ENCODE measurements at places on chromosomes 5 and 9. TPM values are rescaled to one million over a fixed set of nuclear protein-coding genes. Genes with fewer than 3 reads are reported as not detected.

GRCh38 chr5:148687427-148687826 is 33.1 kb upstream of the HTR4 start:
- H3K36me3 ChIP-seq: no peaks in the 10 kb centered on the region
- H3K4me1 ChIP-seq: no peaks in the 10 kb centered on the region
- no peak for DNase-seq

DNA sequence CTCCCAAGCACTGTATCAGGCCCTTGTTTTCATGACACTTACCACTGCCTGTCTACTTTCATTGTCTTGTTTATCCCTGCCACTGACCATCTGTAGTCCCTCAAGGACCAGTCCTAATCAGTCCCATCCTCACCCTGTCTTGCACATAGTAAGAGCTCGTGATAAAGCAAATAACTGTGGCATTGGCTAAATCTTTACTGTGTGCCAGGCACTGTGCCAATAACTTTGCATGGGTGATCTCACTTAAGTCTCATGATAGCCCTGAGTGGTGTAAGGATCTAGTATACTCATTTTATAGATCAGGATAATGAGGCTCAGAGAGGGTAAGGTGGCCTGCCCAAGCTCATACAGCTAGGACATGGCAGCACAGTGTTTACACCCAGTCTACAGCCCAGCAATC is 5.6 kb downstream of the CDX1 start:
- H3K4me3 ChIP-seq: no peak overlapping the region
- no peaks in the 10 kb centered on the region for H3K36me3 ChIP-seq
- H3K4me1 ChIP-seq: peaks cover 10% of the 10 kb centered on the region
- no peak for DNase-seq
- no peak overlapping the region for H3K27ac ChIP-seq

- H3K27ac ChIP-seq: no peak overlapping the region
- H3K27me3 ChIP-seq: no peaks in the 10 kb centered on the region
These were observed 19.0 kb downstream of the ACTL7B start for GRCh38 chr9:108836781-108837180.

DNA sequence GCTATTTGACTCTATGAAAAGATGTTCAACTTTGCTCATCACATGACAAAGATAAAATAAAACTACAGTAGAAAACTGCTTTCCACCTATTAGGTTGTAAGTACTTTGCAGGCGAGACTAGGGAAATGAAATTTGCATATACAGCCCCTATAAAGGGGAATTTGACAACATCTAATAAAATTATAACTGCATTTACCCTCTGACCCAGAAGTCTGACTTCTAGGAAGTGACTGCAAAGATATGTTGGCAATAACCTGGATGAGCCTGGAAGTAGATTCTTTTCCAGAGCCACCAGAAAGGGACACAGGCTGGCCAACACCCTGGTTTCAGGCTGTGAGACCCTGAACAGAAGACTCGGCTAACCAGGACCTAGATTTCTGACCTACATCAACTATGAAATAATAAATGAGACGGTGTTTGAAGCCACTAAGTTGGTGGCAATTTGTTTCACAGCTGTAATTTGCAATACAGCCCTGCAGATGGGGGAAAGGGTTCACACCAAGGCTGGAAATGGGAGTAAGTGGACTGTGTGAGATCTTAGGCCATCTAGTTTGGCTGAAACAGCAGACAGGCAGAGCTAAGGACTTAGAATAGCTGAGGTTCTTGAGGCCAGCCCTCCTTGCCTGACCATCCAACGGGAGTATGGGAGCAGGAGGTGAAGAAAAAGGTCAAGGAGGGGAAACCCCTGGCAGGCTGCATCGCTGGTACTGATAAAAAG is 106.6 kb downstream of the SIL1 start:
- no peak for DNase-seq
- no peak overlapping the region for H3K4me3 ChIP-seq
- H3K27me3 ChIP-seq: no peaks in the 10 kb centered on the region
- peaks cover 2% of the 10 kb centered on the region for H3K36me3 ChIP-seq
- peaks cover 37% of the 10 kb centered on the region for H3K4me1 ChIP-seq
- H3K27ac ChIP-seq: peak overlapping the region; percentile 46

- H3K4me1 ChIP-seq: peaks cover 4% of the 10 kb centered on the region
- no peaks in the 10 kb centered on the region for H3K27me3 ChIP-seq
- no peaks in the 10 kb centered on the region for H3K36me3 ChIP-seq
- H3K27ac ChIP-seq: peak overlapping the region; percentile 70
- H3K4me3 ChIP-seq: no peak overlapping the region
- no peak for DNase-seq
These were observed 345.0 kb downstream of the DMAC1 start for GRCh38 chr9:7454624-7455023.

DNA sequence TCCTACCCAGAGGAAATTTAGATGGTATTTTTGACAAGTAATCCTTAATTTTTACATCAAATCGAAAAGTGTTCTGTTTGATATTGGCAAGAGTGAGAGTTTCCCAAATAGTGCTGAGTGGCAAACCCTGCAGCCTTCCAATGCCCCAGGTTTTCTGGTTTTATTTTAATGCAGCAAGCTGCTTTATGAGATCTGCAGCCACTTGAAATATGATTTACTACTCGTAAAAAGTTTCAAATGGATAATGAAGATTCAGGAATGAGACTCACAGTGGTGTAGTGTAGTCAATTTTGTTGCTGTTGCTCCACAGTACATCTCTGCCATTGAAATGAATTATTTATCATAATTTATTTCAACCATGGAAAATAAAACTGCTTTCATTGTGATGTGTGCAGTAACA is 23.6 kb upstream of the TLX3 start:
- no peaks in the 10 kb centered on the region for H3K4me1 ChIP-seq
- no peak for DNase-seq
- H3K4me3 ChIP-seq: no peak overlapping the region

- H3K4me1 ChIP-seq: peaks cover 5% of the 10 kb centered on the region
- H3K4me3 ChIP-seq: no peak overlapping the region
- H3K27ac ChIP-seq: no peak overlapping the region
- H3K27me3 ChIP-seq: peaks cover 7% of the 10 kb centered on the region
These were observed 13.4 kb downstream of the PRRX2 start for GRCh38 chr9:129678844-129679243.

DNA sequence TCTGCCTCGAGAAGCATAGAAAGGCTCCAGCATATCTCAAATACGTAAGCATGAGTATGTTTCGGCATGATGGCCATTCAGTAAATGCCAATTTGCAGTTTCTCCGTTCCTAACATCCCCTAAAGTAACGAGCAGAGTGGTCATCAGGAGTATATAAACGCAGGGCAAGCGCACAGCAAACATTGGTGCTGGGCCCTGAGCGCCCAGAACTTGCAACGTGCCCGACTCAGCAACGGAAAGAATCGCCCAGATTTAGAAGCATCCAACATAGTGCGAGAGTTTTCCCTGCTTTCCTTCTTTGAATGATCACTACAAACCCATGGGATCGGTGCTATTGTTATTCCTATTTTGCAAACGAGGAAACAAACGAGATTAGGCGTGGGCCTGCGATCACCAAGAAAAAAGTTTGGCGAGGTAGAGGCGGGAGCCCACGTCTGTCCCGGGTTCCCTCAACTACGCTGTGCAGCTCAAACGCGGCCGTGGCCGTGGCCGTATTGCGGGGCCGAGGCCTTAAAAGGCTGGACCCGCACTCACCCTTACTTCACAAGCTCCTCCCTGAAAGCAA is 505 bp downstream of the RPS14 start:
- H3K27ac ChIP-seq: peak overlapping the region; percentile 100
- DNase-seq: no peak
- peaks cover 28% of the 10 kb centered on the region for H3K36me3 ChIP-seq
- H3K4me1 ChIP-seq: peaks cover 34% of the 10 kb centered on the region
- no peaks in the 10 kb centered on the region for H3K27me3 ChIP-seq

DNA sequence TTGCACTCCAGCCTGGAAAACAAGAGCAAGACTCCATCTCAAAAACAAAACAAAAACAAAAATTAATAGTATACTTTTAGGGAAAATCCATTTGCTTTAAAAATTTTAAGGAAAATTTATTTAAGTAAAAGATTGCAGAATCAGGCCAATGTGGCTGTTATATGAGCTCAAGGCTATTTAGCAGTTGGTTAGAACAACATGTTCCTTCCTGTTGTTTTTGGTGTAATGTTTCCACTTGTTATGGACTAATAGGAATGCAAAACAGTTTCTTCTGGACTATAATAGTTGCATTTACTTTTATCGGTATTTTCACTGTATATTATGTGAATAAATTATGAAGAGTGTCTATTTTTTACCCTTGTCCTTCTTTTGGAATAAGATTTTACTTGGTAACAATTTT is 3.0 kb upstream of the CDC42SE2 start:
- no peak for DNase-seq
- H3K4me3 ChIP-seq: no peak overlapping the region
- H3K27ac ChIP-seq: no peak overlapping the region

Gene GDF9
- total RNA-seq: 0.49 TPM

- no peak for DNase-seq
- no peaks in the 10 kb centered on the region for H3K36me3 ChIP-seq
- peaks cover under 1% of the 10 kb centered on the region for H3K27me3 ChIP-seq
These were observed 10.4 kb downstream of the GPSM1 start for GRCh38 chr9:136337416-136338395.

Gene PFN3
- total RNA-seq: not detected

GRCh38 chr5:180487556-180487955 is 6.6 kb upstream of the CNOT6 start:
- H3K4me1 ChIP-seq: peaks cover 19% of the 10 kb centered on the region
- no peak overlapping the region for H3K4me3 ChIP-seq
- peaks cover 1% of the 10 kb centered on the region for H3K36me3 ChIP-seq
- H3K27me3 ChIP-seq: no peaks in the 10 kb centered on the region
- DNase-seq: no peak

Gene KLHL3
- 9.4 TPM for total RNA-seq

GRCh38 chr9:130051855-130052254 is 1.9 kb upstream of the GPR107 start:
- no peak overlapping the region for H3K27ac ChIP-seq
- peak overlapping the region; percentile 79 for H3K4me3 ChIP-seq
- no peaks in the 10 kb centered on the region for H3K36me3 ChIP-seq
- no peaks in the 10 kb centered on the region for H3K27me3 ChIP-seq
- no peak for DNase-seq

DNA sequence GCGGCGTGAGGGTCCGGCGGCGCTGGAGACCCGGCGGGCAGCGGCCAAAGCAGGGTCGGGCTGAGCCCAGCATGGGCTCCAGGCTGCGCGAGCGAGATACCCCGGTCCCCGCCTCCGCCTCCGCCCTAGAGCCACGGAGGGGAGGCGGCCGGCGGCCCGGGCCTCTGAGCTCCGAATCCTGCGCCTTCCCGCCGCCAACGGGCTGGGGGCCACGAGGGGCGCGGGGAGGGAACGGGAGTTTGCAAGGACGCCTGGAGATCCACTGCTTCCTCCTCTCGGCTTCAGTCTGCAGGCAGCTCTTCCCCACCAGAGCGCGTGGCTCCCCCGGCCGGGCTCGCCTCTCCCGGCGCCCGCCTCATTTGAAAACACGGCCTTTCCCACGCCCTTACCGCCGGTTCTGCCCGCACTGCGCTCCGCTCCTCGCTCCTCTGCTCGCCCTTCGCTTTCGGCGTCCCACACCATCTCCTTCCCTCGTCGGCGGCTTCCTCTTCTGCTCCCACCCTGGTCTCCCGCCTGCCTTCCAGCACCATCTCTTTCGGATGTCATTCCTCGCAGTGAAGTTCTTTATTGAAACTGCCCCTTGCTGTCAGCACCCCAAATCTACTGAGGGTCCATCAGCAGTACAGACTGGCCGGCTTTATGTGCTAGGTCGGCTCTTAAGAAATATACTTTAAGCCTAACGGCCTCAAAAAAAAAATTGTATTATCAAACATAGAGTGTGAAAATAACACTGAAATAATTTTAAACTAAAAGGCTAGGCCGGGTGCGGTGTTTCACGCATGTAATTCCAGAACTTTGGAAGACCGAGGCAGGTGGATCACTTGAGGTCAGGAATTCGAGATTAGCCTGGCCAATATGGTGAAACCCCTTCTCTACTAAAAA is 105.0 kb upstream of the FAM120A start:
- H3K4me3 ChIP-seq: peak overlapping the region; percentile 82
- DNase-seq: peak; percentile 31
- no peak overlapping the region for H3K27ac ChIP-seq
- peaks cover 15% of the 10 kb centered on the region for H3K4me1 ChIP-seq
- H3K36me3 ChIP-seq: no peaks in the 10 kb centered on the region

GRCh38 chr5:10836986-10837385 is 76.0 kb upstream of the DAP start:
- no peak overlapping the region for H3K4me3 ChIP-seq
- H3K4me1 ChIP-seq: no peaks in the 10 kb centered on the region
- H3K27ac ChIP-seq: no peak overlapping the region
- no peaks in the 10 kb centered on the region for H3K27me3 ChIP-seq
- no peaks in the 10 kb centered on the region for H3K36me3 ChIP-seq

GRCh38 chr5:149938279-149938678 is 6.3 kb downstream of the PDE6A start:
- no peak overlapping the region for H3K4me3 ChIP-seq
- DNase-seq: no peak
- H3K36me3 ChIP-seq: no peaks in the 10 kb centered on the region
- no peak overlapping the region for H3K27ac ChIP-seq

Gene THBS4
- total RNA-seq: 6.9 TPM

GRCh38 chr5:135827965-135828781 is 6.3 kb upstream of the SLC25A48 start:
- H3K27me3 ChIP-seq: peaks cover 47% of the 10 kb centered on the region
- no peaks in the 10 kb centered on the region for H3K4me1 ChIP-seq
- no peak for DNase-seq
- no peak overlapping the region for H3K27ac ChIP-seq
- H3K36me3 ChIP-seq: no peaks in the 10 kb centered on the region
- H3K4me3 ChIP-seq: no peak overlapping the region

GRCh38 chr5:121503111-121503840 is 348.4 kb upstream of the FTMT start:
- no peak for DNase-seq
- no peak overlapping the region for H3K27ac ChIP-seq
- H3K4me1 ChIP-seq: peaks cover 14% of the 10 kb centered on the region
- no peaks in the 10 kb centered on the region for H3K27me3 ChIP-seq
- no peak overlapping the region for H3K4me3 ChIP-seq

DNA sequence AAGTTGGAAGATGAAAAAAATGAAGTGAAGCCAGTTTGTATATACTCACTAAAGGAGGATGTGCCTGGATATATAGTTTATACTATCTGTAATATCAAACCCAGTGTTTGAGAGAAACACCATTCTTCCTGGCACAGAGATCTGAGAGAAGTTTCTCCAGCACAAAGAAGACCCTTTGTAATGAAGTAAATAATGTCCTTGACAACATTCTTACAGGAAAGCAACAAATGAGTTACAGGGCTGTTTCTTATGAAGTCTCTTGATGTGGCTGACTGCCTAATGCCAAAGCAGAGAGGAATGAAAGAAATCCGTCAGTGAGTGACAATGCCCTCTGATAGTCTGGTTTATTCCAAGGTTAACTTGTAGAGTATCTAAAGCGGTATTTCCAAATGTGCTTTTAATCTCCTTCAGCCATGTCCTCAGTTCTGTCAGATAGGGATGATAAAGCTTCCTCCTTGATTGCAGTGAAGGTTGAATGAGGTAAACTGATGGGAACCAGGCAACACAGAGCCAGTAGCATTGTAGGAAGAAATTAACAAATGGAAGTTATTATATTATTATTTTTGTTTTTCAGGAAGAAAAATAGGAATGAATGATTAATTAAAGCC is 123.1 kb upstream of the ZNF608 start:
- H3K36me3 ChIP-seq: no peaks in the 10 kb centered on the region
- H3K4me1 ChIP-seq: peaks cover 71% of the 10 kb centered on the region
- H3K27ac ChIP-seq: no peak overlapping the region
- H3K27me3 ChIP-seq: no peaks in the 10 kb centered on the region

GRCh38 chr5:87069974-87070608 is 197.6 kb upstream of the RASA1 start:
- no peak overlapping the region for H3K4me3 ChIP-seq
- no peaks in the 10 kb centered on the region for H3K36me3 ChIP-seq
- DNase-seq: no peak
- no peak overlapping the region for H3K27ac ChIP-seq
- no peaks in the 10 kb centered on the region for H3K27me3 ChIP-seq

Gene TAF11L10
- not detected for total RNA-seq
